ENCODE measurements at places on chromosomes 16 and 17. TPM values are rescaled to one million over a fixed set of nuclear protein-coding genes. Genes with fewer than 3 reads are reported as not detected.

The ZNF785 gene
- total RNA-seq, result 13.6 TPM

The TAT gene
- not detected for total RNA-seq

DNA sequence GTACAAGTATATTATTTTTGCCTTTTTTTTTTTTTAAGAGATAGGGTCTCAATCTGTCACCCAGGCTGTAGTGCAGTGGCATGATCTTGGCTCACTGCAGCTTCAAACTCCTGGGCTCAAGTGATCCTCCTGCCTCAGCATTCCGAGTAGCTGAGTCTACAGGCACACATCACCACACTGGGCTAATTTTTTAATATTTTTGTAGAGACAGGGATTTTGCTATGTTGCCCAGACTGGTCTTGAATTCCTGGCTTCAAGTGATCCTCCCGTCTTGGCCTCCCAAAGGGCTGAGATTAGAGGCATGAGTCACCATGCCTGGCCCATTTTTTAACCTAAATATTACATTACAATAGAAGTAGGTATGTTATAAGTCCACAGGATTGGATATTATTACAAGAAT, 3.2 kb downstream of the TERB1 start:
- no peak overlapping the region for H3K4me3 ChIP-seq
- H3K27ac ChIP-seq, result no peak overlapping the region
- H3K4me1 ChIP-seq, result no peaks in the 10 kb centered on the region
- no peaks in the 10 kb centered on the region for H3K27me3 ChIP-seq

DNA sequence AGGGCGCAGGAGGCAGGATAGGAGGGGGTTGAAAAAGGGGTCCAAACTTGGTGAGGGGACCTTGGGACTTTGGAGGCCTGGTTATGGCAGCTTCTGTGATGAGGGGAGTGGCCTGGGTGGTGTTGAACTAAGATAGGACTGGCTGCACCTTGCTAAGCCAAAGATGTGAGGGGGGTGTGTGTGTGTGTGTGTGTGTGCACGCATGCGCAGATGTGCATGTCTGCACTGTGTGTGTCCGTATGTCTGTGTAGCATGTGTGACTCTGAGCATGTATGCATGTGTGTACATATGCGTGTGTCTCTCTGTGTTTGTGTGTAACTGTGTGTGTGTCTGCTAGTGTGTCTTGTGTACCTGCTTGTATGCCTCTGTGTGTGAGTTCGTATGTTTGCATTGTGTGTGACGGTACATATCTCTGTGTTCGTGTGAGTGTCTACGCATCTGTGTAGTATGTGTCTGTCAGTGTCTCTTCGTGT, 4.1 kb downstream of the SLC16A5 start:
- H3K27ac ChIP-seq, result peak overlapping the region; percentile 64
- peaks cover 92% of the 10 kb centered on the region for H3K4me1 ChIP-seq
- DNase-seq, result no peak

The PRKCA gene
- 6.7 TPM for total RNA-seq

All from thyroid gland (tissue), 4 donors.